ENCODE measurements at places on chromosomes 3 and 15.

DNA sequence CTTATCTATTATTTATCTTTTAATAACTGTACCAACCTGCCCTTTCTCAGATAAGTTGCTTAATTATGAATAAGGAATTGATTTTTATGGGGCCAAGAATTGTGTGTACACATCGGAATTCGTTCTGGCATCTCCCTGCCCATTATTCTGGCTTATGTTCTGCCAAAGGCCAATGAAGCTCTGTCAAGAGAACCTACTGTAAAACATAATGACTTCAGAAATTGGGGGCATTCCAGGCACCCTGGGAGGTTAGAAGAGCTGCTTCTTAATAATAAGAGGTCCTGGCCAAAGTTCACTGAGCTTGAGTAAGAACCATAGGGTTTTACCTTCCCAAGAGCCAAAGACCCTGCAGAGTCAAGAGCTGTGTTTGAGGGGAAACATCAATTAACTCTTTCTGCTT lies 261.7 kb downstream of the SLC9A9 start:
- no peak for DNase-seq

DNA sequence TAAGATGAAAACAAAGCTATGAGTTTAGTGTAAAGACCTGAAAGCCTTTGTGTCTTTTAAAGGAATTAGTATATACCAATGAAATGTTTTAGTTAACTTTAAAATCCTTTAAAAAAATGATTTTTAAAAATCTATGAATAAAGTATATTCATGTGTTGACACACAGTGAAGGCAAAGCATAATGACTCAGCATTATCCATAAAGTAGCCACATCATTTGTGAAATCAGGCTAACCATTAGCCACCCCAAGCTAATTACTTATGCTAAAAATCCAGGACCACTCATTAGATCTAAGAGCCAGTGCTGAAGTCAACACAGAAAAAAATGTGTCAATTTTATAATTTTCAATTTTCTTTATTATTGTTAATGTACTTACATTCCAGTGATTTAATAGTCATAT lies 310.2 kb downstream of the TBC1D5 start:
- peak; percentile 5 for DNase-seq

DNA sequence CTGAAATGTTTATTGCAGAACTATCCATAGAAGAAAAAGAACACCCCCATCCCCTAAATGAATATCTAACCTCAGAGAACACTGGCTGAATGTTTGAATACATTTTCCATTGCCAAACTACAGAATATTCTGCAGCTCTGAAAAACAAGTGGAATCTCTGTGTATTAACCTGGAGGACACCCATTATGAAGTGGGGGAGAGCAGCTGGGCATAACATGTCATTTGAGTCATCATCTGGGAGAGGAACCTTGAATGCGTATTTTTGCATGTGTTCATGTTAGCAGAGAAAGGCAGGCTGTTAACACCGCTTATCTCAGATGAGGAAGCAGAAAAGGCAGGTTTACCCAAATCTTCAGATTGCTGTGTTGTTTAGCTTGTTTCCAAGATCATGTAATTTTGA lies 31.5 kb downstream of the ESYT3 start:
- peak; percentile 14 for DNase-seq

DNA sequence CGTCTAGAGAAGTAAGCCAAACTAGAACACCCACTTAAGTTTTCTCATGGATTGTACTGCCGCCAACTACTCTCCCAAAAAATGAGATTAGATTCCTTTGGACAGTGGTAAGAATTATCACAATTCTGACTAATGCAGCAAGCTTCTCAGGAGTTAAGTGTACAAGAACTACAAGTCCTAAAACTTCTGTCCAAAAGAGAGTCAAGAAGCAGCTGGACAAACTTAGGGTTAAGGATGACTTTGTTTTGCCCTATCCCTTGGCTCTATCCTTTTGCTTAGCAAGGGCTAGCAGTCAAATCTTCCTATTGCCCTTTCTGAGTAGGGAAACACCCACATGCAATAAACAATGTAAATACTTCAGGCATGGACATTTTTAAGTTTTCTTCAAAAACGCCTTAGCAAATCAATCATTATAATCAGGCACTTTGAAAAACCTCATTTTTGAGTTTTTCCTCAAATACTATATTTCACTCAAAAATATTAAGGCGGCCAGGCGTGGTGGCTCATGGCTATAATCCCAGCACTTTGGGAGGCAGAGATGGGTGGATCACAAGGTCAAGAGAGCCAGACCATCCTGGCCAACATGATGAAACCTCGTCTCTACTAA lies 19.5 kb downstream of the RAF1 start:
- DNase-seq, result peak; percentile 73

GRCh38 chr3:197376020-197376419 lies 77.6 kb upstream of the DLG1 start:
- DNase-seq, result no peak

DNA sequence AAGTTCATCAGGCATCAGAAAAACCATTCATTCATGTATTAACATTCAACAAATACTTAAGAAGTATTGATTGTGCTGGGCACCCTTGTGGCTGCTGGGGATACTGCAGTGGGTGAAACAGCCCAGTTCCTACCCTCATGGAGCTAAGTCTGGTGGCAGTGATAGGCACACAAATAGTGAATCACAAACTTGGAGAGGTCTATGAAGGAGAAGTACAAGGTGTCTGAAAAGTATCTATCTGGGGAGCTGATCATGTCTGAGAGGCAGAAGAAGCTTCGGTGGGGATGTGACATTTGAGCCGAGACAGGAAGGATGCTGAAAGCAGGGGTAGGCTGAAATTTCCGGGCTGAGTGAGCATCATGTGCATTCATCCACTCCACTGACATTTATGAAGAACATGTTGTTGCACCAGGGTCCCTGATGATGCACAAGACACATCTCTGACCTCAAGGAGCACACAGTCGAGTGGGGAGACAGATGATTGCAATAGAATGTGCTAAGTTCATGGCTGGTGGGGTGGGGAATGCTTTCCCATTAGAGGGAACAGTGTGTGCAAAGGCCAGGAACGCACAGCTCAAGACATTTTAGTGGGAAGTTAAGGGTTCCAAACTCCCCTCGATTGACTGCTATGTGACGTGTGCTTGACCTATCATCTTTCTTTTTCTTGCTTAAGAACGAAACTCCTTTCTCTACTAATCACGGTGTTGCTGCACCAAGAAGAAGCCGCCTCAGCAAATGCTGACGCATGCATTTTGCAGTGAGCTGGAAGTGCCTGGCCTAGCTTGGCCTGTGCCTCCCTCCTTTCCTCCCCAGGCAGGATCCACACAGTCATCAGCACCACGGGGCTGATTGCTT lies 309.1 kb upstream of the ICE2 start:
- DNase-seq, result no peak

DNA sequence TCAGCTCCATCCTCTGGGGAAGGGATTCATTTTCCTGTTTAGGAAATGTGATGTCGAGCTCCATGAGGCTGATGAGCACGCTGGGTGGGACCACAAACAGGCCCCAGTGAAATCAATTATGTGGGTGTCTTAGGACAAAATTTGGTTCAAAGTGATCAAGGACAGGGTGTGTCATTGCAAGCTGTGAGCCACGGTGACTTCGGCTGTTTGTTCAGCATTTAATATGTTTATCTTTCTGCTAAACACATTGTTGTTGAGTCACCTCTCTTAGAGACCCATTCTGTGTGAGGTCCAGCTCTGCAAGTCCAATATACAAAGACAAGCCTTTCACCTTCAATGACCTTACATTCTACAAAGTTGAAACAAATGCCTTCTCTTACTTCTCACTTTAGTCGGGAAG lies 41.3 kb downstream of the SSR3 start:
- no peak for DNase-seq

GRCh38 chr3:123396171-123397049 lies 52.5 kb downstream of the ADCY5 start:
- no peak for DNase-seq

DNA sequence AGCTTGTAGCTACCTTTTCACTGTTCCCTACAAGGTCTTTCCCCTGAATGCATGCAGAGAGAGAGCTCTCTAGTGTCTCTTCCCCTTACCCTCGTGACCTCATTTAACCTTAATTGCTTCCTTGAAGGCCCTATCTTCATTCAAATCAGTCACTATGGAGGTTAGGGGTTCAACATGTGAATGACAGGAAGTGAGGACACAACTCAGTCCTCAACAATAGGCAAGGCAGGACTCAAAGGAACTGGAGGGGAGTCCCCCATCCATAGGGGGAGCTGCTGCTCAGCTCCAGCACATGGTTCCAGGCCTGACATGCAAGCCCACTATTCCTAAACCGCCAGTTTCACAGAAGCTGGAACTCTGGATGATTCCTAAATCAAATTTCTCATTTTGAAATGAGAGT lies 33.8 kb upstream of the GYG1 start:
- peak; percentile 9 for DNase-seq

DNA sequence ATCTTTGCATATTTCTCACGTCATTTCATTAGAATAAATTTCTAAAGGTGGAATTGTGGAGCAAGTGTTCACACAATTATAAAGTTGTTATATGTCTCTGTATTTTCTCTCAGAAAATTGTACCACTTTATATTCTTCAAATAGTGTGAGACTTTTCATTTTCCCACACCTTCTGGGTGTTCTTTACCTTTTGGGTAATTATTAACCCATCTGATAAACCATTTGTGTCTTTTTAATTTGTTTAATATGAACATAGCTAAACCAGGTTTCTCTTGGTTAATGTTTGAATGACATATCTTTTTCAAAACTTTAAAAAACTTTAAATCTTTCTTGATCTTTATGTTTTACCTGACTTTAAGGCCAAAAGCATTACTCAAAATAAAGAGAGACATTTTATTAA lies 40.5 kb downstream of the DZIP3 start:
- no peak for DNase-seq

DNA sequence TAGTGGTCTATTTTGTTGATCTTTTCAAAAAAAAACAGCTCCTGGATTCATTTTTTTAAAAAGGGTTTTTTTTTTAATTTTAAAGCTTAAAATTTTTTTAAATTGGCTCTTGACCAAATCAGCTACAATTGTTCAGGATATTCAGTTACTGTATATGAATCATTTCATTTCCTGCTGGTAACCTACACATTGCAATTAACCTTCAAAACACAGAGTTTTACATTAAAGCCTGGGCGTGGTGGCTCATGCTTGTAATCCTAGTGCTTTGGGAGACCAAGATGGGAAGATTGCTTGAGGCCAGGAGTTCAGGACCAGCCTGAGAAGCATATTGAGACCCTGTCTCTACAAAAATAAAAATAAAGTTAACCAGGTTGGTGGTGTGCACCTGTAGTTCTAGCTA lies 163.4 kb downstream of the ALDH1A2 start:
- DNase-seq, result no peak

DNA sequence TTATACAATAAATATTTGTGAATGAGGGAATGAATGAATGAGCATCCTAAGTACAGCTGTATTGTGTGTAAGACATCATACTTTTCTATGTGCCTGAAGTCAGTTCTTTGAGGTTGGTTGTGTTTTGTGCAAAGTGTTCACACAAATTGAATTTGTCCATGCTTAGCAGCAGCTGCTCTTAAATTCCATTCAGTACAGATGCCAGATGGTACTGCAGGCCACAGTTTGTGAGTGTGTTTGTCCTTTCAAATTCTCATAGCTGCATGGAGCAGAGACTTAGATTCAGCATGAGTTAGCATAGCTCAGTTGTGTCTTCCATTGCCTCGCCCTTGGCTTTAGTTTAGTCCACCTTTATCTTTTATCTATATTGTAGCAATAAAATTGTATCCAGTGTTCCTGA lies 3.8 kb upstream of the ZNF385D start:
- no peak for DNase-seq

DNA sequence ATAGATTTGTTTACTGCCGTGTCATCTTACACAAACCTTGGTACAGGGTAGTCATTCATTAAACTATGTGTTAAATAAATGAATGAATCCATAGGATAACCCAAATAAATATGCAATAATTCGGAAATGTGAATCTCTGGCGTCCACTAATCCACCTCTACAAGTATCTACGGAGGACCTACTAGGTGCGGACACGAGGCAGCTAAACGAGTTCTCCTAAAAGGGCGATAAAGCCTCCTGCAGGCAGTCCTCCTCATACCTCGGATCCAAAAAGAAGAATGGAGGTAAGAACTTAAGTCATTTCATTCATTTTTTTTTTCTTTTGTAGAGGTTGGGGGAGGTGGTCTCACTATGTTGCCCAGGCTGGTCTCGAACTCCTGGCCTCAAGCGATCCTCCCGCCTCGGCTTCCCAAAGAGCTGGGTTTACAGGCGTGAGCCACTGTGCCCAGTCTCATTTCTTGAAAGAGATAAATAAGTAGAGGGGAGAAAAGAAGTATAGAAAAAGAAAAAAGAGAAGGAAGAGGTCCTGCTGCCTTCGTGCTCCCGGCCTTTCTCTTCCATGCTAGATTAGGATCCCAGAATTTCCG lies 706 bp upstream of the RPL35A start:
- no peak for DNase-seq

DNA sequence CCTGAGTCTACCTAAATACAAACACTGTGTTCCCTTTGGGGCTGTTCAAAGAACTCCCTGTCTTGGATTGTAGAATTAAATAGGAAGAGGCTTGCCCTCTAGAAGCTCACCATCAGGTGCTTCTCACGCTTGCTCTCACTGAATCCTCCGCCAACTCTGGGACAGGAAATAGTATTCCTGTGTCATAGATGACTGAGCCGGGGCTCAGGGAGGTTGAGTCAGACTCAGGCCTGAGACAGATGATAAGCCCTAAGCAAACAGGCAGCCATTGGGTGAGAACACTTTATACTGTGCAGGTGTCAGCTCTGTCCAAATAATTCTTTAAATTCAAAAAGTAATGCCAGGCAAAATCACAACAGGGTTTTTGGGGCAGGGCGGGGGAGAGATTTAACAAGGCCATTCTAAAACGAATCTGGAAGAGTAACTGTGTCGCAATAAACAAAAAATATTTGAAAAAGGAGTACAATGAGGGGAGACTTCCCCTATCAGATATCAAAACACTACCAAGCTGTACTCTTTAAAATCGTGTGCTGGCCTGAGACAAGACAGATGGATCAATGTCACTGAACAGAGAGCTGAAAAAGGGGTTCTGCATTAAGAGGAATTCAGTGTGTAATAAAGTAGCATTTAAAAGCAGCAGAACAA lies 59.0 kb downstream of the EPHB3 start:
- no peak for DNase-seq

DNA sequence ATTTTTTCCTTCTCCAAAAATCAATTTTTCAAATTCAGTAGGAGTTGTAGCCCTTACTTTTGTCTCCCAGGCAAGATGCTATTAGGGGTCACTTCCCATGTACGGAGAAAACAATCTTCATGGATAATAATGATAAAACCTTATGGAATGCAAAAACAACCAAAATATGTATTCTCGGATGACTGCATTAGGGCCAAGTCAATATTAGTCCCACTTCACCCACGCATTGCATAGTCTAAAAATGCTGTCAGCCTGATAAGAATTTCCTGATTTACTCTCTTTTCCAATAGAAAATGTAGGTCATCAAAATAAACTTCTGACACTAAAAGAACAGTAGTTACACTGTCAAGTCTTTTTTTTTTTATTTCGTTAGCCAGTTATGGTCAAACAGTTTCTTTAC lies 2.7 kb downstream of the VGLL3 start:
- peak; percentile 88 for DNase-seq

- no peak for DNase-seq
Measured at GRCh38 chr15:33834892-33835743, 133.2 kb upstream of the CHRM5 start.

DNA sequence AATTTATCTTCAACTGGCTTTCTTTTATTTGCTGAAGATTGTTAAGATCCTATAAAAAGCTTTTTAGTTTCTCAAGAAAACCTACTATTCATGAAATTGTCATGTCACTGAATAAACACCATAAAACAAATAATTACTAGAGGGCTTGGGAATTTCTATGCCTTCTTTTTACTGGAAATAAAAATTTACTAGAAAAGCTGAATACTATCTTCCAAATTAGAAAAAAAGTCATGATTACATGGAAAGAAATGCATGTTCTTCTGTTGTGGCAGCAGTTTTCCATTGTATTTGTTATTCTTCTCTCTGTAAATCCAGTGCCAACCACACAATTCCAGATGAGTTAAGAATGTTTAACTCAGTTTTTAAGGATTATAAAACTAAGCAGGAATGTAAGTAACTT lies 153.8 kb downstream of the RAP2B start:
- peak; percentile 56 for DNase-seq
